Omental fat pad (tissue), 4 donors: ENCODE measurements at places on chromosomes 3 and 15. TPM values are rescaled to one million over a fixed set of nuclear protein-coding genes. Genes with fewer than 3 reads are reported as not detected.

DNA sequence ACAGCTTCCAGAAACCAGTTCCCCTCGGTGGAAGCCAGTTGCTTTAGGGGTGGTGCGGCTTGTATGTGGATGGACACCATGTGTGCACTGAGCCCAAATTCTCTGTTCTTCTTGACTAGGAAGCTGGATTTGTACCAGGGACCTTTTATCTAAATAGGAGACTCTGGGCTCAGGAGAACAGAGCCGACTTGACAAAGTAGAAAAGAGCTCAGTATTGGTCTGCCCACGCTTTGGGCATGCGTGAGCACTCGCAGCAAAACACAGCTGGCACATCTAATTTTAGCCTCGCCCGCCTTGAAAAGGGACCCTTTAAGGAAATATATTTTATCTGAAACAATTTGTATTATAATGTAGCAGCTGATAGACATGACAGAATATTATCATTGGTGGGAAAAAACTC, 1.1 kb upstream of the RBMS3 start:
- DNase-seq: no peak

GRCh38 chr3:82080261-82080660, 318.8 kb upstream of the GBE1 start:
- DNase-seq: no peak

UBA3 gene
- 40.3 TPM for total RNA-seq

GRCh38 chr15:73799466-73799865, 46.3 kb upstream of the INSYN1 start:
- DNase-seq: no peak

CX3CR1 gene
- not detected for total RNA-seq

DNAH1 gene
- total RNA-seq: 24.9 TPM
